ENCODE measurements at places on chromosomes 5 and 9. TPM values are rescaled to one million over a fixed set of nuclear protein-coding genes. Genes with fewer than 3 reads are reported as not detected.

Gene F2RL1
- 9.4 TPM for total RNA-seq

Gene GABRA6
- total RNA-seq = not detected

Gene GRXCR2
- total RNA-seq = not detected

- no peak for DNase-seq
These were observed 22.9 kb upstream of the CMYA5 start for GRCh38 chr5:79666758-79667157.

- no peak for DNase-seq
These were observed 105.5 kb downstream of the KLHL3 start for GRCh38 chr5:137630216-137630971.

Gene MAMDC2
- total RNA-seq = 5.6 TPM

Gene RABEPK
- total RNA-seq = 59.7 TPM

Gene FOXD4L6
- total RNA-seq = not detected

Gene TBC1D13
- total RNA-seq = 9.1 TPM

DNA sequence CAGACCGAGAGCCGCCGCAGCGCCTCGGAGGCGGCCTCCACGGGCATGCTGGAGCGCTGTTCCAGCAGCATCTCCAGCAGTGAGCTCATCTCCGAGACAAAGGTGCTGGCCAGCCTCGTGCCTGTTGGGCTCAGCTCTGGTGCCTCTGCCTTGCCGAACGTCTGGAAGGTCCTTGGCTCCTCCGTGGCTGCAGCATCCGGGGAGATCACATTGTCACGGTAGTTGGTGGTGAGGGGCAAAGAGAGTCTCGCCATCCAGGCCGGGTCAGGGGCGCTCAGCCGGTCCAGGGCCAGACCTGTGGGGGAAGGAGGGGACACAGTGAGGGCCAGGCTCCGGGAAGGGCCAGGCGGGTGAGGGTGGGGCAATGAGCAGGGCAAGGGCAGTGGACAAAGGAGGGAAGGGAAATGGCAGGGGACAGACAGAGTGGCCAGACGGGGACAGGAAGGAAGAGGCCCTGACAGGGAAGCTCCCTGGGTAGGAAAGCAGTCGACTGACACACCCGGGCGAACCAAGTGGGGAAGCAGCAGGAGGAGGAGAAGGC lies 12.4 kb downstream of the PCDH12 start:
- DNase-seq = no peak

Gene ASTN2
- 6.8 TPM for total RNA-seq

Gene SLCO6A1
- not detected for total RNA-seq

- peak; percentile 21 for DNase-seq
These were observed 42.2 kb upstream of the FSD1L start for GRCh38 chr9:105405514-105406131.

Gene ANKRD34B
- not detected for total RNA-seq

GRCh38 chr5:178434851-178435250 lies 155.3 kb downstream of the COL23A1 start:
- DNase-seq = no peak

Gene CCDC187
- not detected for total RNA-seq

- DNase-seq = no peak
These were observed 57.6 kb downstream of the PAX5 start for GRCh38 chr9:36976371-36977030.

Gene OR2S2
- 0.90 TPM for total RNA-seq

Gene AIF1L
- total RNA-seq = 0.18 TPM

DNA sequence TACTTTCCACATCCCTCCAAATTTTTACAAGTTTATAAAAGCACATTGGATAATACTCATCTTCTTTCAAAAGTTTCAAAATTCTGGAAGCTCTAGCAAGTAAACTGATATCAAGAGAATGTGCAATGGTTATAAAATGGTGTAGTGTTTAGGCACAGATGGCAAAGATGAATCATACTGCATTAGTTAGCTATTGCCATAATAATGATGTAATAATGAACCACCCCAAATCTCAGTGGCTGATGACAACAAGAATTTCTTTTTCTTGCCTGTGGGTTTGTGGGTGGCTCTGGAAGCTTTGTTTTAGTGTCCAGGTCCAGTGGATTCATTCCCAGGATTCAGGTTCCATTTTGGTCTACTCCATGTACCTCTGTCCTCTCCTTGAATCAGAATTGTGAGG lies 319.0 kb downstream of the BRINP1 start:
- DNase-seq = no peak

DNA sequence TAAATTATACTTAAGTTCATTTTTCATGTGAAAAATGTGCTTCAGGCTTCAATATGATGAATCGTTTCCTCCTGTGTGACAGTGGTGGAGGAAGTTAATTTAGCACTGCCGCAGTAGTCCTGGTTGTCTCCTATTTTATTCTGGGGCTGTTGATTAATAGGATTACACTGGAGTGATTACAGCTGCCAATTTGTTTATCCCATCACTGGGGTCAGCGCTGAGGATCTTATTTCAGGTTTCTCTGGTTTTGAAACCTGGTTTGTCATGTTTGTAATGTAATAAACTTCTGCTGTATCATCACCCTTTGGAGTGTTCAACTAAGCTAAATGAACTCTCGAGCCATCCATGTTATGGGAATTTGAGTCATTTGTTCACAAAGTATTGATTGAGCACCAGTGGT lies 241.7 kb upstream of the KCNN2 start:
- DNase-seq = no peak

GRCh38 chr9:124037790-124038189 lies 26.2 kb downstream of the LHX2 start:
- DNase-seq = no peak

DNA sequence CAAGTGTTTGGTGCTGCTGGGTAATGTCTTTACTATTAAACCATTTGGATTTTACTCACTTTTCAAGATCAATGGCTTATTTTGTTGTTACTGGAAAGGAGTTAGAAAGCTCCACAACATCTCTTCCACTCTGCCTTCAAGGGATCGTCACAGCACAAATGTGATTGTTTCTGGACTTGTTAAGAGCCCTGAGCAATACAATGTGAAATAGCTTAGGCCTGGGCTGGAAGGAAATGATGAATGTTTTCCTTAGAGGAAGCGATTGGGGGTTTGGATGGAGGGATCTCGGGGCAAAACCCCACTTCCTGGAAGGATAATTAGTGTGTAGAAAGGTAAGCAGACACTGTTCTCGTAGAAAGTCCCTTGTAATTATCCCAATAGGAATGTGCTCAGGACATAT lies 59.3 kb upstream of the MYO10 start:
- DNase-seq = no peak

Gene MLANA
- total RNA-seq = not detected

GRCh38 chr9:95101326-95101725 lies 216.2 kb downstream of the FANCC start:
- DNase-seq = no peak

Gene MYMK
- total RNA-seq = not detected

Gene ESM1
- 10.2 TPM for total RNA-seq

DNA sequence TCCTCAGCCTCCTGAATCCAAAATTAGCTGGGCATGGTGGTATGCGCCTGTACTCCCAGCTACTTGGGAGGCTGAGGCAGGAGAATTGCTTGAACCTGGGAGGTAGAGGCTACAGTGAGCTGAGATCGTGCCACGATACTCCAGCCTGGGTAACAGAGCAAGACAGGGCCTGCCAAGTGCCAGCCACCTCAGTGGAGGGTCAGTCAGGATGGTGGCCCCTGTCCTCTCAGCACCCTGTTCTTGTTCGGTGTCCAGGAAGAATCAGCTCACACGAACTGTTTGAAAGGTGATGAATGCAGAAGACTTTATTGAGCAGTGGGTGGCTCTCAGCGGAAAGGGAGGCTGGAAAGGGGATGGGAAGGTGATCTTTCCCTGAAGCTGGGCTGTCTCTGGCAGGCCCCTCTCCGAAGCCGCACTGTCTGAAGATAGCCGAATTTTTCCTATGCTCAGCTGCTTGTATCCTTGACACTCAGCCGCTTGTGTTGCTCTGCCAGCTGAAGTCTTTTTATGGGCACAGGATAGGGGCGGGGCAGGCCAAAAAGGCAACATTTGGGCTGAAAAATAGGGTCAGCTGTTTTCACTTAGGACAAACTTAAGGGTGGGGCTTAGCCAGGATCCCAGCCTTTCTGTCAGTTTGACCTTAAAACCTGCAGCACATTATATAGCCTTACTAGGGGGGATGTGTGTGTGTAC lies 50.9 kb downstream of the UBE2R2 start:
- DNase-seq = no peak

DNA sequence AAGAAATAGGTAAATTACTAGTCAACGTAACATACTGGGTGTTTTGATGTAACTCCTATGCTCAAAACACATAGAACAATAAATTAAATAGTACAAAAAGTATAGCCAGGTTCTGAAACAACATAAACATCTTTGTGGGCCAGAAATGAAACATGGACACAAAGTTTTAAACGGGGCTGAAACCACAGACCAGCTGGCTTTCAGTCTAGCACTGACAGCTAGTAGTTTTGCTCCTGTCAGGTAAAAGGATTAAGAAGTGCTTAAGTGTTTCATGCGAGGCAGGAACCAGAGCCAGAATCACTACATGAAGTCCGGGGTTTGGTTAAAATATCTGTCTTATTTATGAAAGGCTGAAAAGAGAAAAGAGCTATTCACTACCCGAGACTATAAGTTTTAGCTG lies 19.5 kb downstream of the DCAF10 start:
- no peak for DNase-seq

Gene ZFP2
- 0.56 TPM for total RNA-seq

Gene ZBTB26
- 5.8 TPM for total RNA-seq

GRCh38 chr5:133861161-133861737 lies 107.2 kb downstream of the C5orf15 start:
- DNase-seq = no peak

Gene GPX8
- 201 TPM for total RNA-seq

Gene DEPDC1B
- total RNA-seq = 10.0 TPM

GRCh38 chr9:99889120-99889519 lies 17.3 kb upstream of the STX17 start:
- DNase-seq = no peak

DNA sequence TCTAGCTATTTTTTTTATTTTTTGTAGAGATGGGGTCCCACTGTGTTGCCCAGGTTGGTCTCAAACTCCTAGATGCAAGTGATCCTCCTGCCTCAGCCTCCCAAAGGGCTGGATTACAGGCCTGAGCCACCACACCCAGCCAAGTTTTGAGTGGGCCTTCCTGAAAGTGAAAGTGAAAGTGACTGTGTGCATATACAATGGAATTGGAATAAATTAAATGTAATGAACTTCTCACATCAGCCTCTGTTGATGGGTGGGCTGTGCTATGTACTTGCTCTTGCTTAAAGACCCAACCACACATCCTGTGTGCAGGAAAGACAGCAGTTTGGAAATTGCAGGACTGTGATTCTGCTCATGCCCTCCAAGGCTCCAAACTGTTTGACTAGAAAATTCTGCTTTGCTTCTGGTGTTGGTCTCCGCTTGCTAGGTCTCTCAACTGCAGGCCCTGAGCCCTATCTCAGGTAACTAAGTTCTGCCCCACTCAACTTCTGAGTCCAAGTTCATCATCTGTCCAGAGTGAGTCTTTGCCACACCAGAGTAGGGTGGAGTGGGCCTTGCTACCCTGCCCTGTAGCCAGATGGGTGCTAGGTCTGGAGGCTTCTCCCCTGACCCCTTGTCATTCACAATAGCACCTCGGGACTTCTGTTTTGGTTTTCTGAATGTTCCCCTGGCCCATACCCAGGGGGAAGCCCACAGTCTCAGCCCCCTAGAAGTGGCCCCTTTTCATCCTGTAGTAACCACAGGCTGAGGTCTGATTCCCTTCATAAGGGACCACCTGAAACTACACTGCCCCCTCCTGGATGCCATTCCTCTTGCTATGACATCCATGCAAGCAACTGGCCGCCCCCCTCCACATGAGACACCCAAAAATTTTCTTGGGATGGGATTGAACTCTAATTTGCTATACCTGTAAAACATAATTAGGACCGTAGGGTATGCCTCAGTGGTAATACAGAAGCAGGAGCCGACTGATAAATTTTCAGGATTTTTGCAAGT lies 36.5 kb upstream of the RAD23B start:
- peak; percentile 13 for DNase-seq

GRCh38 chr5:135921388-135921787 lies 25.7 kb upstream of the IL9 start:
- DNase-seq = peak; percentile 27

GRCh38 chr5:125384071-125384470 lies 637.6 kb upstream of the ZNF608 start:
- no peak for DNase-seq
